G401 (cell line): ENCODE measurements at places on chromosomes 3 and 15.
A peak's percentile ranks its signal among the peaks of the same experiment; 100 is the strongest.

GRCh38 chr3:46389306-46389705 is 17.6 kb downstream of the CCR5AS start:
- no peak for DNase-seq

DNA sequence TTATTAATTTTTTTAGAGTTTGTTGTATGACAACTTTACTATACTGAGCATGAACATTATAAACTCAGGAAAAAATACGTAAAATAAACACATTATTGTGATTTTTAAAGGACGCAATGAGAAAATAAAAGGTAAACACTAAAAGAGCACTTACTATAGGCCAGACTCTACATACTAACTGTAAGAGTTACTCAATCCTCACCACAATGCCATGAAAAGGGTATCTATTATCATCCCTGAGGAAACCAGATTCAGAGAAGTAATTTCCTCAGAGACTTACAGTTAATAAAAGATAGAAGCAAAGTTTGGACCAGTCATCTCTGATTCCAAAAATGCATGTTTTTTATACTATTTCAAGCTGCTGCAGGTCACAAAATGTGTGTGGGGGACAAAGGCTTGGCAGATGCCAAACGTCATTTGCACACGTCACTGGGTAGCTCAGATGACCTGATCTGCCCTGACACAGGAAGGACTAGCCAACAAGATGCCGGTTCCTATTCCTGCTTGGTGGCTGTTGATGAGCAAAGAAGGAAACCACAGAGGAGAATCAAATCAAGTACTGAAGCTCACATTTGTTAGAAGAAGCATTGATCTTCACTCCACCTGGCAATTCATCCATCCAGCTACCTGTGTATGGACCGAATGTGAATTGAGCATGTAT is 42.3 kb downstream of the KLHL6 start:
- DNase-seq = no peak

DNA sequence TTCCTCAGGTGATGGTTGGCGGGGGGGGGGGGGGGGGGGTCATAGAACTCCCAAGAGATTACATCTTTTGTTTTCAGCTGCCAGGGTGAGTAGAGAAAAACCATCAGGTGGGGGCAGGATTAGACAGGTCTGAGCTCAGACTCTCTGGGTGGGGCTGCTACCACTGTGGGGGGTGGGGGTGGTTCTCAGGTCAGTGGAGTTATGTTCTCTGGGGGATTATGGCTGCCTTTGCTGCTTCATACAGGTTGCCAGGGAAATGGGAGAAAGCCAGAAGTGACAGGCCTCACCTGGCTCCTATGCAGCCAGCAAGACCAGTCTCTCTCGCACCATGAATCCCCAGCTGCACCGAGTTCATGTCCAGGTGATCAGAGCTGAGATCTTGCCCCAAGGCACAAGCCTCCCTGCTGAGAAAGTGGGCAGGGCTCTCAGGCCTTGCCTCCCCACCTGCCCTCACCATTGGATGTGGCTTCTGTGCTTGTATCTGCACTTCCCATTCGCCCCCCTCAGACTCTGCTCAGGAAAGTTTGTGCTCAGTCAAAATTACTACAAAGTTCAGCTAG is 828.1 kb downstream of the MCTP2 start:
- DNase-seq = no peak

DNA sequence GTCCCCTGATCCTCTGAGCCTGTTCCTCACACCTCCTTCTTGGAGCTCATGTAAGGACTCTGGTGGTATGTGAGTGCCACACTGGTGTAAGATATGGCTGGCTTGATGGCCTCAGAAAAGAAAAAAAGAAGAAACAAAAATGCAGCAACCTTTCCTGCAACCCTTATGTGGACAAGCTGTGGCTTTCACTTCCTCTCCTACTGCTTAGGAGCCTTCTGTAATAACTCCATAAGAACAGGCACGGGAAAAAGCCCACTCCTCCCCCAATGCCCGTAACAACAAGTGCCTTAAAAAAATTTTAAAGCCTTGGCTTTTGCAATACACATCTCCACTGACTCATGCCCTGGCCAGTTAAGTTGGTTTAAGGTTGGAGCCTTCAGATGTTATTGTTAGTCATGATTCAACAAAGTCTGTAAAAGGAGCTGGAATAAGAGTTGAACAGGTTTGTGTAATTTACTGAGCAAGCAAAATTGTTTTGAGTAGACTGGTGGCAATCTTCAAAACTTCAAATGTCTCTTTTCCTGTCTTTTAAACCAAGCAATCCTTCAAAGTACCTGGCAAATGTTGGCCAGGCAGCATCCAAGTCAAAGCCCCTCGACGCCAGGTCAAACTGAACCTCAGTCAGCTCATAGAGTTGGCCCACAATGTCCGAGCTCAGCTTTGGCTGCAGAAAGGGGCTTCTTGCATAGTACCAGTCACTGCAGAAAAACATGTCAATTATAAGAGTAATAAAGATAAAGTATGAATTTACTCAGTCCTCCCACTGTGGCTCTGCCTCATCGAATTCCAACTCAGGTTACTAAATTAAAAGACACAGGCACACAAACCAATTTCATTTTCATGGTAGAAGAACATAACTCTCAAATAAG is 22.9 kb downstream of the FYCO1 start:
- DNase-seq = no peak

- DNase-seq = no peak
These were observed 37.3 kb downstream of the ANP32A start for GRCh38 chr15:68783226-68784058.

- no peak for DNase-seq
These were observed 55.6 kb upstream of the STXBP5L start for GRCh38 chr3:120852412-120852811.

DNA sequence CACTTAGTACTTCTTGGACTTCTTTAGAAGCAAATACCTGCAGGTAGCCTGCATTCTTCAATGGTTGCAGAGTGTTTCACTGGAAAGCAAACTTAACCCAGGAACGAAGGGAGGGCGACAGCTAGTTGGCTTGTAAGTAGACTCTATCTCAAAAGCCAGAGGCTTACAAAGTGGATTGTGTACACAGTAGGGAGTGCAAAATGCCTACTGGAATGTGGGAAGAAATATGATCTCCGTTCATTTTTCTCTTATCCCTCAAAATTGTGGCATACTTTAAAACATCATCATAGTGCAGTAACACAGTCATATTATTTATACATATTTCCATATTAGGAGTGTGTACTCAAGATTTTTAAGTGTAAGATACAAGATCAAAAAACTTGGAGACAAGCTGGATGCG is 155.7 kb downstream of the LIPC start:
- DNase-seq = no peak

DNA sequence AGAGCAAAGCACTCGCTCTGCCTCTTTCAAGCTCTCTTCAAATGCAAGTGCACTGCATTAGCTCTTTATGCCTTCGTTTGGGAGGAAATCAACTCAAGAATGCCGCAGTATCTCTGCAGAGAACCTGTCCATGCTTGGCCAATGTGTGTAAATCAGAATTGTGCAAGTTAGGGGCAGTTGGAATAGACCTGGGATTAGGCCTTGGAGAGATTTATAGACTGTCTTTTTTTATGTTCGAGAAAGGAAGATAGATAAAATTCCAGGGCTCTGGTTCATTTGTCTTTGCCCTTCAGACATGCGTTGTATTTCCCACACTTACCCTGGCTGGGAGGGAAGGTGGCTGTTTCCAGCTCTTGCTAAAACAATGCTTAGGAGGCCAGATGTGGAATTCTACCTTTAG is 163.7 kb downstream of the MOBP start:
- DNase-seq = no peak

DNA sequence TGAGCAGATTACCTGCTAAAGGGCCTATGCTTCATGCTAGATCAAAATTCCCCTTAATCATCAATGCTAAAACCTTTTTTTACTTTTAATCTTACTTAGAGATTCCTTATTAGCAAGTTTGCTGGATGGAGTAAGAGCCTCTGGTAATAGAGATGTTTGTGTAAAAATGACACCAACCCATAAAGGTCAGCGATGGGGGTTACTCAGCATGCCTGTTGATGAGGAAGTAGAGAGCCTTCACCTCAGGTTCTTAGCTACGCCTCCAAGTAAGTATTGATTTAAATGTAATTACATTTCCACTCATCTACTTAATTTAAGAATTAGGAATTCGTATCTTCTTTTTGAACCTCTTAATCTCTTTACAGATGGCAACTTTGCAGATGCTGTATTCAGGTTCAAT is 38.8 kb downstream of the DNAJC13 start:
- DNase-seq = no peak

- no peak for DNase-seq
These were observed 69.5 kb downstream of the TRANK1 start for GRCh38 chr3:36875397-36875796.

DNA sequence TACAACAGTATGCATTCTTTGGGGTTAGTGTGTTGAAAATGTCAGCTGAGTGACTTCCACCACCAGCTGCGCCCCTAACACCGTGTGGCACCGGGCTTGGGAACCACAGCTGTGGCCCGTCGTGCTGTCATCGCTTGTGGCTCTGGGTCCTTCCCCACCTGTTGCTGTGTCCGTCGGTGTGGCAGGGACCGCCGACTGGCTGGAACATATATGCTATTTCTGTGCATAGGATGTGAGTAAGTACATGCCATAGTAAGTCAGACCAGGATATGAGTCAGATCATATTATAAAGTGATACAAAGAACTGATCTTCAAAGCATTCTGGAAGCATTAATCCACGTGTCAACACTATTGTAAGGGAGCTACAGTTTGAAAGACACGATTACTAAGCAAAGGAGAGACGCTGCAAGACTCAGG is 31.9 kb downstream of the EHD4 start:
- DNase-seq = no peak

- DNase-seq = peak; percentile 8
These were observed 2.4 kb upstream of the CYP1A1 start for GRCh38 chr15:74727727-74728126.
